SJCRH30 (cell line): ENCODE measurements at places on chromosomes 3 and 15. TPM values are rescaled to one million over a fixed set of nuclear protein-coding genes. Genes with fewer than 3 reads are reported as not detected.

The LINGO1 gene
- 0.26 TPM in 1 of 2 replicates, not detected in the other for total RNA-seq

The ZFYVE19 gene
- 10.6 and 14.1 TPM in 2 replicates for total RNA-seq

The SEMA3G gene
- 0.03 and 0.10 TPM in 2 replicates for total RNA-seq

The FAM81A gene
- total RNA-seq = 27.3 and 32.2 TPM in 2 replicates

The SLC24A5 gene
- total RNA-seq = not detected in 2 replicates

The TLR9 gene
- not detected in 2 replicates for total RNA-seq

The TP63 gene
- total RNA-seq = 0.71 and 1.1 TPM in 2 replicates

The C2CD4A gene
- total RNA-seq = 0.04 and 0.10 TPM in 2 replicates

The ANKRD34C gene
- not detected in 2 replicates for total RNA-seq

The LMOD3 gene
- total RNA-seq = 0.66 and 1.0 TPM in 2 replicates

The OR5H14 gene
- not detected in 2 replicates for total RNA-seq

The LMAN1L gene
- not detected in 2 replicates for total RNA-seq

The A4GNT gene
- 0.16 TPM in 1 of 2 replicates, not detected in the other for total RNA-seq

The PLSCR1 gene
- total RNA-seq = 27.8 and 31.7 TPM in 2 replicates

The NR2F2 gene
- total RNA-seq = 24.5 and 24.9 TPM in 2 replicates

The P2RY14 gene
- total RNA-seq = 0.04 TPM in 1 of 2 replicates, not detected in the other

The DNAH12 gene
- 1.3 and 1.4 TPM in 2 replicates for total RNA-seq

The KBTBD8 gene
- total RNA-seq = 3.2 and 3.7 TPM in 2 replicates

The ITIH3 gene
- 0.28 TPM in 1 of 2 replicates, not detected in the other for total RNA-seq

The GCNT3 gene
- total RNA-seq = 0.08 TPM in 1 of 2 replicates, not detected in the other

The C3orf52 gene
- total RNA-seq = 13.7 and 15.5 TPM in 2 replicates

The GOLGA8T gene
- not detected in 2 replicates for total RNA-seq

The SLC22A13 gene
- 0.08 and 0.10 TPM in 2 replicates for total RNA-seq

The LINS1 gene
- total RNA-seq = 21.6 and 27.8 TPM in 2 replicates

The ZBED2 gene
- total RNA-seq = not detected in 2 replicates

The MEX3B gene
- 30.5 and 32.3 TPM in 2 replicates for total RNA-seq

The PAQR9 gene
- total RNA-seq = 0.16 and 0.30 TPM in 2 replicates

The CFAP100 gene
- total RNA-seq = not detected in 2 replicates

The NR1I2 gene
- total RNA-seq = not detected in 2 replicates

The ATRIP gene
- 12.4 and 12.8 TPM in 2 replicates for total RNA-seq

The SPATA12 gene
- total RNA-seq = 0.10 TPM in 1 of 2 replicates, not detected in the other

The CPEB1 gene
- 0.04 and 0.13 TPM in 2 replicates for total RNA-seq

The SATB1 gene
- 11.5 and 17.1 TPM in 2 replicates for total RNA-seq

The HCLS1 gene
- 0.68 and 1.9 TPM in 2 replicates for total RNA-seq

The ITIH1 gene
- total RNA-seq = 0.04 TPM in 1 of 2 replicates, not detected in the other

The RAB6B gene
- 0.58 and 1.4 TPM in 2 replicates for total RNA-seq

The MME gene
- 71.1 and 71.5 TPM in 2 replicates for total RNA-seq

The GASK1A gene
- total RNA-seq = not detected in 2 replicates

The PIERCE2 gene
- 0.20 TPM in 1 of 2 replicates, not detected in the other for total RNA-seq

The SKOR1 gene
- 3.1 and 4.5 TPM in 2 replicates for total RNA-seq

The GOLGA6A gene
- total RNA-seq = not detected in 2 replicates

The CYP19A1 gene
- not detected in 2 replicates for total RNA-seq

The SLC7A14 gene
- total RNA-seq = not detected in 2 replicates

The CCDC54 gene
- total RNA-seq = not detected in 2 replicates

The COL7A1 gene
- total RNA-seq = 1.5 and 2.0 TPM in 2 replicates

The SCAMP5 gene
- 13.5 and 14.4 TPM in 2 replicates for total RNA-seq

The CCDC12 gene
- 30.1 and 37.8 TPM in 2 replicates for total RNA-seq

The VILL gene
- 0.06 TPM in 1 of 2 replicates, not detected in the other for total RNA-seq

The P3H2 gene
- 31.5 and 36.5 TPM in 2 replicates for total RNA-seq

The CCDC13 gene
- 0.33 and 0.34 TPM in 2 replicates for total RNA-seq
